ENCODE measurements at places on chromosomes 5 and 9.

DNA sequence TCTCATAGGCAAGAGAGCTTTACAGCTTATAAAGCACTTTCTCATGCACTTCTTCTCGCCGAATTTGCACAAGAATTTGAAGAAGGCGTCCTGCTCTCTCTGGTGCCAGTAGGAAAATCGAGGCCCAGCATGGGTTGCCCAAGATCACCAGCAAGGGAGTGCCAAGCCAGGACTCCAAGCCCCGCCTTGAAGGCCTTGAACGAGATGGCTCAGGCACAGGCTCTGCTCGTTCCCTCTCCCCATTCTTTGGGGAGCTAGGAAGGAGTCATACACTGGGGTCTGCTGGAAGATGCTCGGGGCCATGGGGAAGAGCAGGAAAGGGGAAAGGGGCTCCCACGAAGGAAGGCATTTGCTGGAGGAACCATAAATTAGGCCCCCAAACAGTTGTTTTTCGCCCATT lies 46.7 kb downstream of the PAX5 start:
- no peak for DNase-seq

- no peak for DNase-seq
Measured at GRCh38 chr5:166883016-166883415, 1408.4 kb upstream of the WWC1 start.

DNA sequence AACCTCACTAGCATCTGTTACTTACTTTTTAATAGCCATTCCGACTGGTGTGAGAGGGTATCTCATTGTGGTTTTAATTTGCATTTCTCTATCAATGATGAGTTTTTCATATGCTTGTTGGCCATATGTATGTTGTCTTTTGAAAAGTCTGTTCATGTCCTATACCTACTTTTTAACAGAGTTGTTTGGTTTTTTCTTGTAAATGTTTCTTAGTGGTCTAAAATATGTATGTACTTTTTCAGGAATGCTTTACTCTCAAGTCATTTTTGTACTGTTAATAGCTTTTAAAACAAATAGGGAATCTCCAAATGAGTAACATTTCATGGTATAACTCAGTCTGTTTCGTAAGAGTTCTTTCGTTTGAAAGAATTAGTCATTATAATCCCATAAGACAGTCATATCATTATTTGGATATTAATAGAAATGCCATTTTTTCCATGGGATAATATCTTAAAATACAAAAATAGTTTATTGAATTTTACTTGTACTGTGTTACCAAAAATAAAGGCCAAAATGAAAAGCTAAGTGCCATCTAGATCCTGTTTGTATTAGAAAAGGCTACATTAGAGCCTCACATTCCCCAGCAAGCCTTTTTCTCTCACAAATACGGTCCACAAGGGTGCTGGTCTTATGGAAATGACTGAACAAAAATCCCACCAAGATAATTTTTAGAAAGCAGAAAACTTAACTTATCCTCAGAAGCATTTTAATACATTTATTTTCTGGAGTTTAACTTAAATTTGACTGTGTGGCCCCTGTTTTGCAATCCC lies 247.7 kb downstream of the PJA2 start:
- no peak for DNase-seq

GRCh38 chr9:114745879-114746550 lies 59.8 kb downstream of the TNFSF15 start:
- no peak for DNase-seq

DNA sequence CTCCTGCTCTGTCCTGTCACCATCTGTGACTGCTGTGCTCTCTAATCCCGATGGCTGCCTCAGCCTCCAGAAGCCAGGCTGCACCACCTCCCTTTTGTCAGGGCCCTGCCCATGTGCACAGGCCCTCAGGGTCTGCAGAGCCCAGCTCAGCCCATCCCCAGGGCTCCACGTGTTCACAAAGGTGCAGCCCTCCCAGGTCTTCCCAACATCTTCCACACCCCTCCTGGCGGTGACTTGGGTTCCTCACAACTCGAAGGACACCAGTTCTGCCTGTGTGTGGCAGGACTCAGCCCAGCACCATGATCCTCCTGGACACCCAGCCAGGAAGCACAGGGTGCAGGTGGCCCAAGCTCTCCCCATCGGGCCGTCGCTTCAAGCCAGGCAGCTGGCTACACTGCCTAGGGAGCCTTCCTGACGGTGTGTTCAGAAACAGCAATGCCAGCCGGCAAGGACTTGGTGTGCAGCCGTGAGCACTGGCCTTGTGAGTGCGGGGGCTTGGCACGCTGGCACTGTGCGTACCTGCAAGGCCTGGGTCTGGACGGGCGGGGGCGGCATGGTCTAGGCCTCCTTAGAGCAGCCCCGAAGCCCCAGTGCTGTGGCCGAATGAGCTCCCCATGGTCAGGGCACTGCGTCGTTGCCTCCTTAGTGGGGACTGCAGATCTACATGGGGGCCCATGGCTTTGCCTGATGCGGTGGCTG lies 96.1 kb downstream of the MRPL36 start:
- no peak for DNase-seq

DNA sequence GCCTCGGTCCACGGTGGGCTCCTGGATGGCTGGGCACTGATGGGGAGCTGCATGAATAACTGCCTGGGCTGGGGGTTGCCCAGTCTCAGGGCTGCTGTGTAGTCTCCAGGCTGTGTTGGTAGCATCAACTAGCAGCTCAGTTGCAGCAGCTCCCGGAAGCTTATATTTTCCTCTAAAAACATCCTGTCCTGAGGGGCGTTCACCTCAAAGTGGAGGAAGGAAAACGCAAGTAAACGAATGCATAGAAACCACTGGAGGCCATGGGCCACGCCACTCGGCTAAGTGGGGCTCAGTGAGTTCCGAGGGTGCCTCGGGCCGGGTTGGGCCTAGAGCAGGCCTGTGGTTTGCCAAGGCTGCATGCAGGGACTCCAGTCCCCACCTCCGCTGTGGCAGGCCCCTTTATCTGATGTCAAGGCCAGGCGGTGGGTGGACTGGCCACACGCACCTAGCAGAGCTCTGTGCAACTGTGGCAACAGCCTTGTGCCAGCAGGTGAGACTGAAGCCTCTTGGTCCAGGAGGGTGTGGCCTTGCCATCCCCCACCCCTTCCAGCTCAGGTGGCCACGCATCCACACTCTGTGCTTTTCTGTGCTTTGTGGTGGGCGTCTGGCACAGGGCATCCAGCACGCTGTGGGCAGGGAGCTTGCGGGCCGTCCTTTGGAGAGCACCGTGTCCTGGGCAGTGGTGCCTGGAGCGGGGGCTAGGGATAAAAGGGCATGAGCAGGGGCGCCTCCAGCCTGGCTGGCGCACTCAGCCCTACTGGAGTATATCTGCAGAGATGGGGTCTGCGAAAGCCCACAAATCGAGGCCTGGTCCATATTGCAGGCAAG lies 15.1 kb downstream of the TCF7 start:
- no peak for DNase-seq

- DNase-seq: no peak
Measured at GRCh38 chr9:21153336-21154017, 11.8 kb upstream of the IFNW1 start.

DNA sequence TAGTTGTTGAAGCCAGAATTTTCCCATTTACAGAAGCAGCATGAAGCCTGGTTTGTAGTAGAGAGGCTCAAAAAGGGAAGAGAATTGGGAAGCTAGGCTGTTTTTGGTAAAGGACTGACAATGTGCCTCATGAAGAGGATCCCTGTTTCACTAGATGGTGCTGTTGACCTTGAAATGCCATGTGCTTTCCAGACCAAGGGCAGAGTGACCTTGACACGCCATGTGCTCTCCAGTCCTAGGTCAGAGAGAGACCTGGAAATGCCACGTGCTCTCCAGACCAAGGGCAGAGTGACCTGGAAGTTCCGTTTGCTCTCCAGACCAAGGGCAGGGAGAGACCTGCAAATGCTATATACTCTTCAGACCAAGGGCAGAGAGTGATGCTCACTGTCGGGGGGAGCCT lies 32.0 kb downstream of the UNC13B start:
- DNase-seq: no peak

GRCh38 chr5:100709771-100710170 lies 174.6 kb downstream of the FAM174A start:
- no peak for DNase-seq

DNA sequence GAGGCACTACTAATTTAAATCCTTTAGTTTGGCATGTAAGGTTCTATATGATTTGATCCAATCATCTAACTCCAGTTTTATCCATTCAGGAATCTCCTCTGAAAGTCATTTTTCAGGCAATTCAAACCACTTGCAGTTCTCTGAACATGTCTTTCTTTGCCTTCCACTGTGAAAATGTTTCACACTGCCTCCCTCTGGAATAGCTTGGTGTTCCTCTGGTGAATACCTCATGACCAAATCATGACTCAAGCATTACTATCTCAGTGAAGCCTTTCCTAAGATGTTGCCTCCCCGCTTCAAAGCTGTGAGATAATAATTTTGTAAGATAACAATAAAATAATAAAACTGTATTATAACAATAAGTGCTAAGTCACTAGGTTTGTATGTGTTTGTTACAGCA lies 981.1 kb downstream of the DTWD2 start:
- DNase-seq: no peak

DNA sequence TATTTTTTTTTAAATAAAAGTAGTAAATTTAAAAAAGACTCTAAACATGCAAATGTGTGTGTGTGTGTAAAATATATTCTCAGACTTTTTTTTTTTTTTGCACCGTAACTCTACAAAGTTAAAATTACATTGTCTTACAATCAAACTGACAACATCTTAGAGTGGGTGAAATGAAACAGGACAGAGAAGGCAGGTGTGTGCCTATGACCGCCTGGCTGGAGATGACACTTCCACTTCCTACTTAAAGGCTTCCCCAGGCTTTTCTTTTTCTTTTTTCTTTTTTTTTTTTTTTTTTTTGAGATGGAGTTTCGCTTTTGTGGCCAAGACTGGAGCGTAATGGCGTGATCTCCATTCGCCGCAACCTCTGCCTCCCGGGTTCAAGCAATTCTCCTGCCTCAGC lies 2.7 kb upstream of the AK1 start:
- no peak for DNase-seq

DNA sequence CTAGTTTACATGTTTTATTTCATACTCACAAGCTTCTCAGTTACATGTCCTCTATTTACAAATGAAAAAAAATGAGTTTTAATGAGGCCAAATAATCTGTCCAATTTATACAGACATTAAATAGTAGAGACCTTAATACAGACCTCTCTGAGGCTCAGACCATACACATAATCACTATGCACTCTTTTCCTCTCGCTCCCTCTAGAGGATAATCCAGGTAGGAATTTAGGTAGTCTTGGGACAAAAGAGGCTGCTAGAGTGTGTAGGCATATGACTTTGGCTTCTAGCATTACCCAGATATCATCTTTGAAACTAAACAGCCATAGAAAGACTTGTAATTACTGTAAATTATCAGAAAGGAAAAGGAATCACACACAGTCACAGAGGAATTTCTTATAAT lies 444.7 kb downstream of the HINT1 start:
- peak; percentile 1 for DNase-seq

All from AG09319 (cell line).